ENCODE measurements at places on chromosomes 3 and 15.

GRCh38 chr15:34588046-34588674 lies 4.7 kb upstream of the GOLGA8B start:
- no peak for DNase-seq

GRCh38 chr3:42732196-42732828 lies 29.7 kb upstream of the HHATL start:
- no peak for DNase-seq

GRCh38 chr15:75231836-75232235 lies 26.3 kb upstream of the GOLGA6C start:
- no peak for DNase-seq

DNA sequence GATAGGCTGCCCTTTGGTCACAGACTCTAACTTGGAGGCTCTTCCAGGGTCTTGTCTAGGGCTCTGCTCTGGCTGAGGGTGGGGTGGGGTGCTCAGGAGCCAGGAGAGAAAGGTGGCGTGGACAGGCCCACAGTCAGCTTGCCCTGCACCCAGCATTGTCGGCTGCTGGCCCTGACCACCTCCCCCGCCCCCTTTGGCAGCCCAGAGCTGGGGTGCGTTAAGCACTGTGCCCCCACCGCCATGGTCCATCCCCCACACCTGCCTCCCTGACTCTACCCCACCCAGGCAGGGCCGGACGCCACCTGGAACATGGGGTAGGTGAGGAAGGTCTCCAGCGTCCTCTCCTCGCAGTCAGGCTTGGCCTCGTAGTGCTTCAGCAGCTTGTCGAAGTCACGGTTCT lies 58.8 kb downstream of the RASGRF1 start:
- no peak for DNase-seq

DNA sequence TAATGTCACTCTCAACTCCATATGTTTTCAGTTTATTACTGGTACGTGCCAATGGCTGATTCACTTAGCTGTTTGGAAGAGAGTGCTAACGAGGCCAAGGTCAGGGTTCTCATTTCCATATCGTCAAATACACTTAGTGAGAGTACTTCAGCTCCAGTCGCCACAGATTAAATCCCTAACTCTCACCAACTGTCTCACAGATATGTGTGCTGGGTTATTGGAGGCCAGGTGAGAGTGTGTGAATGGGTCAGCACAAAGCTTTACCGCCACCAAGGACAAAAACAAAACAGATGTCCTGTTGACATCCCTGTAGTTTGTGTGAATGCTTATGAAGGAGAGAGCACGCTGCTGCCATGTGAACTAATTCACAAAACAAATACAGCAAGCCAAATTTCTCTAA lies 133.5 kb upstream of the TBL1XR1 start:
- no peak for DNase-seq

GRCh38 chr15:55914446-55914845 lies 79.0 kb downstream of the NEDD4 start:
- no peak for DNase-seq
